ENCODE measurements at places on chromosomes 3 and 15.

GRCh38 chr15:42065468-42065867, 28.9 kb downstream of the PLA2G4D start:
- no peak for DNase-seq

DNA sequence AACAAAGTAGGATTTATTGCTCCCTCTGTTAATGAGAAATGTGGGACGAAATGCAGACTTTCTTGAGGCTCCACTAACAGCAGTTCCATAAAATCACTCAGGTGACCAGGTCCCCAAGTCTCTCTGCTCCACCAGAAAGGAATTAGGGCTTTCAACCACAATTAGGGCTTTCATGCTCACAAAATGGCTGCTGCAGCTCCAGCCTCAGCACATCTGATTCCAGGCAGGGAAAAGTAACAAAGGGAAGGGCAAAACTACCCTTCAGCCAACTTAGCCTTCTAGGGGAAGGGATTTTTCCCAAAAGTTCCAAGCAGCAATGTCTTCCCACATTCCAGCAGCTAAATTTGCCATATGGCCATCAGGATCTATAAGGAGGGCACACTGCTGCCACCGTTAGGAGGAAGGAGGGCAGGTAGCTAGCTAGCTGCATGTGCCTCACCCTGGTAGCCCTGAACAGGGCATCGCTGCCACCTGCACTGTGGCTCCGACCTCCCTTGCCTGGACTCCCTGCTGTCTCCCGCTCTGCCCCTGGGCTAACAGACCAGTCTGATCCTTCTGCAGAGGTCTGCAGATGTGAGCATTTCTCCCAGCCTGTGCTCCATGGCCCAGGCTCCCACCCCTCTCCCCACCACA, 12.8 kb downstream of the CFAP100 start:
- DNase-seq = no peak

DNA sequence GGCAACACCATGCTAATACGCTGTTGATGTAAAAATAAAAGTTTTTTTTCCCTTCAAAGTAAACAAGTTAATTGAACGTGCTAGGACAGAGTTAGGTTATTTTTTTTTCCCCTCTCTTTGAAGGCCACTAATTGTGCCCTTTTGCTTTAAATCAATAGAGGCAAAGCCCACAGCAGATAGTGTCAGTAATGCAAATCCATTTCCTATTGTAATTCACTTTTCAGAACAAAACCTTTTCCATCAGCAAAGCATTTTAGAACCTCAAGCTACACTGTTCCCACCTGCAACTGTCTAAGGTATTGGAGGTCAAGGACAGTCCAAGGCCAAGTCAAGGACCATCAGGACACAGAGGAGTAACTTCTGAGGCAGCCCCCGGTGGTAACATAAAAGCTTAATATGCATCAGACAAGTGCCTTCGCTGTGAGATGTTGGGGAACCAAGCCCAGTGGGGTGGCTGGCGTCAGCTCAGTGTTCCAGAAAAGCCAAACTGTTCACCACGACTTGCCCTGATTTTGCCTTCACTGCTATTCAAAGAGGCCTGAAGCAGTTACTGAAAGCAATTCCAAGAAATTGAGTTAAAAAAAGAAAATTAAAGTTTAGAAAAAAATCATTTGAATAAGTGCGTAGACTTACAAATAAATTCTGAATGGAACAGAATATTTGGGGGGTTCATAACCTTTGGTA, 65.8 kb upstream of the ICE2 start:
- DNase-seq = no peak

DNA sequence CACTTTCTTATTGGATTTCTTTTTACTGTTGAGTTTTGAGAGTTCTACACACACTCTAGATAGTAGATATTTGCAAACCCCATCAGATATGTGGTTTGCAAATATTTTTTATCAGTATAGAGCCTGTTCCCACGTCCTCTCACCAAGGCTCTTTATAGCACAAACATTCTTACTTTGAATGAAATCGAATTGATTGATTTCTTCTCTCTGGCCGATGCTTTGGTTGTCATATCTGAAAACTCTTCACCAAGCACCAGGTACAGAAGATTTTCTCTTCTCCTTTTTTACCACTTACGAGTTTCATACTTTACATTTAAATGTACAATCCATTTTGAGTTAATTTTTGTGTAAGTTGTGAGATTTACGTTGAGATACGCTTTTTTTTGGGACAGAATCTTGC, 163.4 kb downstream of the PTPRG start:
- DNase-seq = no peak

DNA sequence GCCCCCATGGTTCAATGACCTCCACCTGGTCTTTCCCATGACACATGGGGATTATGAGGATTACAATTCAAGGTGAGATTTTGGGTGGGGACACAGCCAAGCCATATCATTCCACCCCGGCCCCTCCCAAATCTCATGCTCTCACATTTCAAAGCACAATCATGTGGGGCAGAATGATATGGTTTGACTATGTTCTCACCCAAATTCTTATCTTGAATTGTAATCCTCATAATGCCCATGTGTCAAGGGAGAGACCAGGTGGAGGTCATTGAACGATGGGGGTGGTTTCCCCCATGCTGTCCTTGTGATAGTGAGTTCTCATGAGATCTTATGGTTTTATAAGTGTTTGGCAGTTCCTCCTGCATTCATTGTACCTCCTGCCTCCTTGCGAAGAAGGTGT, 2.4 kb upstream of the CLEC3B start:
- DNase-seq = no peak

DNA sequence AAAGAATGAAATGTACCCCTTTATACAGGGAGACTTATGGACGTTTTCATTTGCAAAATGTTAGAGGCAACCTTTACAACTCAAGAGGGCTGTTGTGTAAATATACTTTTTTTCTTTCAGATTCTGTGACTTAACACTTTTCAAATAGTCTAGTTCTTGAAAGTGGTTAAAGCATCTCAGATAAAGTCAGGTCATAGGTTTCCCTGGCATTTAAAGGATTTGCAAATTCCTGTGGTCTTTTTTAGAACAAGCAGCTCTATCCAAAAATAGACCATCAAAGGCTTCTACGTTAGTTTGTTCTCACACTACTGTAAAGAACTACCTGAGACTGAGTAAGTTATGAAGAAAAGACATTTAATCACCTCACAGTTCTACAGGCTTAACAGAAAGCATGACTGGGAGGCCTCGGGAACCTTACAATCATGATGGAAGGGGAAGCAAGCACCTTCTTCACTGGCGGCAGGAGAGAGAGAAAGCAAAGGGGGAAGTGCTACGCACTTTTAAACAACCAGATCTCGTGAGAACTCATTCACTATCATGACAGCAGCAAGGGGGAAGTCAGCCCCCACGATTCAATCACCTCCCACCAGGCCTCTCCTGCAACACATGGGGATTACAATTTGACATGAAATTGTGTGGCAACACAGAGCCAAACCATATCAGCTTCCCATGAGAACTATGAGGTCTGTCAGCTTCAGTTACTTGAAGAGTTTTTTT, 23.3 kb upstream of the GABRR3 start:
- no peak for DNase-seq
